NCI-H1930 (cell line): ENCODE measurements at places on chromosomes 13 and 19.

DNA sequence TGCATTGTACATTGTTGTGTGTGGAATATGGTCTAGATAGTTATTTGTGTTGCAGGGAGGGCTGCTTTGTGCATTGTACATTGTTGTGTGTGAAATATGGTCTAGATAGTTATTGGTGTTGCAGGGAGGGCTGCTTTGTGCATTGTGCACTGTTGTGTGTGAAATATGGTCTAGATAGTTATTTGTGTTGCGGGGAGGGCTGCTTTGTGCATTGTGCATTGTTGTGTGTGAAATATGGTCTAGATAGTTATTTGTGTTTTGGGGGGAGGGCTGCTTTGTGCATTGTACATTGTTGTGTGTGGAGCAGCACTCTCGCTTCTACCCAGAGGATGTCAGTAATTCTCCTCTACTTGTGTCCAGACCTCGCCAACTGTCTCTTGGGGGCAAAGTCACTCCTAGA lies 36.3 kb upstream of the ZNF835 start:
- DNase-seq, result no peak

DNA sequence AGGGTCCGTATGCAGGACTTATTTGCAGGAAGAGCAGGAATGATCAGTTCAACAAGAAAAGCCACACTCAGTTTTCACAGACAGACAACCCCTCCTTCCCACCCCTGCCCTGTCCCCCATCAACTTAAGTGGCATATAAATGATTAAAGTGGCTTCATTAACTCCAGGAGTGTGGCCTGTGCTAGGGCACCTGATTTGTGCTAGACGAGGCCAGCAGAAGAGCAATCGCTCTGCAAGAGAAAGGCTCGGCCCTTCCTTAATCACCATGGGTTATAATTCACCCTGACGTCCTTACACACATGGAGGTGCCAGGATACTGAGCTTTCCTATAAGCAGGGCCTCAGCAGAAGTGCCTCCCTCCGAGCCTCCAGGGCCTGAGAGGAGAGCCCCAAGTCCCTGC lies 14.6 kb downstream of the C19orf12 start:
- no peak for DNase-seq

GRCh38 chr13:101230271-101230890 lies 185.9 kb downstream of the NALCN start:
- DNase-seq, result no peak

GRCh38 chr19:45382426-45382825 lies 12.1 kb upstream of the ERCC2 start:
- no peak for DNase-seq

DNA sequence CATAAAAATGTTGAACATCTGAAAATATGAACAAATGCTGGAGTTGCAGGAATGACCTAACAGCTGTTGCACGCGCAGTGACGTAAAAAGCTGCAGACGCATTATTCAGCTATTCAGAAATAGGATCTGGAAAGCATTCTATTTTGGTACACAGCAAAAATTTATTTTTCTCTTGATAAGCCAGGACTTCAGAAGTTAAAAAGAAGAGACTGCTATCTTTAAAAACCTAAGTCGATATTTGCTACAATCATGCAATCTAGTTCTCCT lies 36.9 kb upstream of the STARD13 start:
- no peak for DNase-seq

GRCh38 chr13:100197591-100198365 lies 108.9 kb downstream of the PCCA start:
- no peak for DNase-seq

DNA sequence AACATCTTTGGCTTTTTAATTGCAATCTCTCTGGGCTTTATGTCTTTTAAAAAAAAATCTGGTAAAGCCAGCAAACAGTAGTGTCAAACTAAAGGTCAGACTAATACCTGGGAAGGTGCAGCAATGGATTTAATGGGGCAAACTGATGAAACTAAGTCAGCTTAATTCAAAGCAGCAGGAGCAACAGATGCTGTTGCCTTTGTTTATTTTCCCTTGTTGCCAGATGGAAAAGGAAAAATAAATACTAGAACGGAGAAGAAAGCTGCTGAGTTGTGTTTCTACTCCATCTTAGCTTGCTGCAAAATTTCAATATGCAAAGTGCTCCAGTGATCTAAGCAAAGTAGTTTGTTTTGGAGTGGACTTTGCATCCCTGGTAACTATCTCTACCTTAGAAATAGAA lies 1097.8 kb downstream of the PCDH17 start:
- DNase-seq, result no peak

- DNase-seq, result peak; percentile 2
Observed at GRCh38 chr13:46492946-46493345, 60.0 kb upstream of the LRCH1 start.

DNA sequence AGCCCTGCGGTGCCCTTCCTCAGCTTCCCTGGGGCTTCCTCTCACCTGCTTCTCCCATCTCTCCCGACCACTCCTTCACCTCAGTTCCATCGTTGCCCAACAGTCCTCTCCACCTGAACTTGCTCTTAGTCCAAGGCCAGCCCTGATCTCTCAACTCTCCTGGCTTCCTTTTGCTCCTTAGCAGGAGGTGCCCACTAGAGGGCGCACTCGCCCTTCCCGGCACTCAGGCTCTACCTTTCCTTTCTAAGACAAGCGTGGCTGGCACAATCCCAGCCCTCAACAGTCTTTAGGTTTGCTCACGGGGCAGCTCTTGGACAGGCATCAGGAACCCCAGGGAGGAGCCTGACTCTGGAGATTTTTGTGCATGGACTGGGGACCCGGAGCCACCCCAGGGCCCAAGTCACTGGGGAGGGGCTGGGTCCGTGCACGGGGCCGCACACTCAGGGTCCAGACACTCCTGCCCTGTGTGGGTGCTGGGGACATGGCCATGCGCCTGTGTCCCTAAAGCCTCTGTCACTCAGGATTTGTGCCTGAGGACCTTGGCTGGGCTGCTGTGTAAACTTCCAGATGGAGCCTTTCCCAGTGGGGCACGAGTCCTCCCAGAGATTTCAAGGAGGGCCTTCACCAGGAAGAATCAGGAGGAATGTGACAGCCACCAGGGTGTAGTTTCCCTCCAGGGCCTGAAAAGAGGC lies 12.1 kb upstream of the CEACAM8 start:
- DNase-seq, result peak; percentile 33

GRCh38 chr19:33947265-33947964 lies 150.7 kb downstream of the KCTD15 start:
- DNase-seq, result peak; percentile 6

DNA sequence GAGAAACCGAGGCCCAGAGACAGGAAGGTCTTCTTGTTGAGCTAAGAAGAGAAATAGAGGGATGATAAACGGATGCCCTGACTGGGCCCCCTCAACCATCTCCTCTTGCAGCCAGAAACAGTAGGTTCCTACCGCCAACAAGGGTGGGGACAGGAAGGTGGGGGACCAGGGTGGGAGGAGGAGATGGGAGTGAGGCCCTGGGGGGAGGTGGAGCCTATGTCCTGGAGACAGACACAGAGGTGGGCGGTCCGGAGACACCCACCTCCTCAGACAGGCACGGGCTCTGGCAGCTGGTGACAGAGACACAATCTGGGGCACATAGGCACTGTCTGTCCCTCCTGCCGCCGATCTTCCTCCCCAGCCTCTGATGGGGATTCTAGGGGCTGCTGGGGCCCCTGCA lies 16.9 kb downstream of the GADD45B start:
- DNase-seq, result no peak

DNA sequence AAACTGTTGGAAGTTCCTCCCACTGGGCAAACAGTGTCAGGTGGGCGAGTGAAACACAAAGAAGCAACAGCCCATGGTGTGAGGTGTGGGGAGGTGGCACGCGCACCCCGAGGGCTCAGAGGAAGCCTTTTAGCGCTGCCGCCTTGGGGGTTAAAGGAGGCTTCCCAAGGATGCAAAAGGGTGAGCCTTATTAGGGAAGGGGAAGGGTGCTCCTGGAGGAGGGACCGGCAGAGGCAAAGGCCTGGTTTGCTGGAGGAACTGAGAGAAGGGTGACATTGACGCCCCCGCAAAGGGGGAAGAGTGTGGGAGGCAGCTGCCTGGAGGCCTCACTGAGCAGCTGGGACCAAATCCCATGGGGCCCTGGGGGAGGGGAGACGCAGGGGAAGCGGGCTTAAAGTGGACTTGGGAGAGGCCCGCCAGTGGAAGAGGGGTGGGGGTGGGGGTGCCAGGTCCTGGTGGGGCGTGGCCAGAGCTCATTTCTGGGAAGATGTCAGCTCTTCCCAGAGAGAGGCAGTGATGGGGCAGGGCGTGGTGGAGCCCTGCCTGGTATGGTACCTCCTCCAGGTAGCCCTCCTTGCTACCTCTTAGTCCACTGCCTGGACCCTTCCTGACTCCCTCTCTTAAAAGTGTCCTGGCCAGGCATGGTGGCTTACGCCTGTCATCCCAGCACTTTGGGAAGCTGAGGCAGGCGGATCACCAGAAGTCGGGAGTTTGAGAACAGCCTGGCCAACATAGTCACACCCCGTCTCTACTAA lies 12.0 kb upstream of the FCHO1 start:
- no peak for DNase-seq

- DNase-seq, result no peak
Observed at GRCh38 chr13:24036115-24036514, 124.4 kb upstream of the SPATA13 start.

GRCh38 chr19:49534632-49535385 lies 7.0 kb downstream of the RCN3 start:
- no peak for DNase-seq

- DNase-seq, result no peak
Observed at GRCh38 chr19:55601084-55601483, 996 bp downstream of the ZNF524 start.

DNA sequence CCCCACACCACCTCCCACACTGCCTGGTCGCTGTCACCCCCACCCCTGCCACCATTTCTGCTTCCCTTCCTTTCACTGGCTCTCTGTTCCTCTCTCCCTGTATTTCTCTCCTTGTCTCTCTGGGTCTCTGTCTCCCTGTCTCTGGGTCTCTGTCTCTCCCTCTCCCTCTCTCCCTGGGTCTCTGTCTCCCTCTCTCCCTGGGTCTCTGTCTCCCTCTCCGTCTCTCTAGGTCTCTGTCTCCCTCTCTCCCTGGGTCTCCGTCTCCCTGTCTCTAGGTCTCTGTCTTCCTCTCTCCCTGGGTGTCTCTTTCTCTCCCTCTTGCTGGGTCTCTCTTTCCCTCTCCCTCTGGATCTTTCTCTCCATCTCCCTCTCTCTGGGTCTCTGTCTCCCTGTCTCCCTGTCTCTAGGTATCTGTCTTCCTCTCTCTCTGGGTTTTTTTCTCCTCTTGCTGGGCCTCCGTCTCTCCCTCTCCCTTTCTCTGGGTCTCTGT lies 21.6 kb downstream of the KLHL26 start:
- no peak for DNase-seq

- no peak for DNase-seq
Observed at GRCh38 chr13:80783926-80784565, 443.1 kb upstream of the SPRY2 start.

DNA sequence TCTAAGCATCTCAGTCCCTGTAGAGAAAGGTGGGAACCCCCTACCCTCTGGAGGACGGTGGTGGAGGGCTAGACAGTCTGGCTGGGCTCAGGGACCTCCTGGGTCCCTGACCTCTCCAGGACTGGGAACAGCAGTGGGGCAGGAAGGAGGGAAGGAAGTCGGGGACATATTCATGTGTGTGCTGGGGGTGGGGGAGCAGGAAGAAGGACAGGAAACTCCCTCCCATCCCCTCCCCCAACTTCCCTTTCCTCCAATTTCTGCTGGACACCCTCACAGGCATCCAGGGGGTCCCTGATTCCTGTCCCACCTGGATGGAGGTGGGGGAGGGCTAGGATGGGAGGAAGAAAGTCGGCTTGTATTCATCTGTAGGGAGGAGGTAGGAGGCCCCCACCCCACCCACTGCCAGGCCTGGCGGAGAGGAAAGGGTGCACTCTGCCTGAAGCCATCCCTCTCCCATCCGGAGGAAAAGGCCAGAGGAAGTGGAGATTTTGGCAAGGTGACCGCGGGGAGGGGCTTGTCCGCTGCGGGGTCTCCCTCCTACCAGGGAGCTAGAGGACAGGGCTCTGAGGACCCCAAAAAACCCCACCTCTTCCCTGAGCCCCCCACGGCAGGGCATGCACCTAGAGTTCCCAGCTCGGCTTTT lies 2.3 kb downstream of the NOVA2 start:
- DNase-seq, result no peak

GRCh38 chr19:5380215-5380919 lies 39.8 kb upstream of the PTPRS start:
- no peak for DNase-seq
